ENCODE measurements at places on chromosomes 2 and 18. TPM values are rescaled to one million over a fixed set of nuclear protein-coding genes. Genes with fewer than 3 reads are reported as not detected.
A peak's percentile ranks its signal among the peaks of the same experiment; 100 is the strongest.

DNA sequence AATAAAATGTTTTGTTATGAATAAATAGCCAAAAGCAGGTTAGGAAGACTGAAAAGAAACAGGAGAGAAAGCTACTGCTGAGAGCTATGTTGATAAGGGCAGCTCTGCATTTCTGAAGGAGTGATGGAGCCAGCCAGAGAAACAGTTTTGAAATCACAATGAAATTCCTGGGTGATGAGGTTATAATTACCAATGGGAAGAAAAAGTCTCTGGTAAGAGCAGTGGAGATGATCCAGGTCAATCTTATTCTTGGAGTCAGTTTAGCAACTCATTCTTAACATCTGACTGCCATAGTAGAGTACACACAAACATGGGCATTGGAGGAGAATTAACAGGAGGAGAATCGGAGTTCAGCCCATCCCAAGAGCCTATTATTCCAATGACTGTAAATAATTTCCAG lies 2.4 kb downstream of the ALKAL2 start:
- peaks cover 19% of the 10 kb centered on the region for H3K36me3 ChIP-seq
- H3K4me3 ChIP-seq, result peak overlapping the region; percentile 61
- DNase-seq, result no peak
- peaks cover 32% of the 10 kb centered on the region for H3K4me1 ChIP-seq
- peaks cover 34% of the 10 kb centered on the region for H3K27me3 ChIP-seq
- H3K27ac ChIP-seq, result no peak overlapping the region

- H3K27me3 ChIP-seq, result no peaks in the 10 kb centered on the region
- peaks cover 8% of the 10 kb centered on the region for H3K4me1 ChIP-seq
- no peak for DNase-seq
- no peaks in the 10 kb centered on the region for H3K36me3 ChIP-seq
Measured at GRCh38 chr2:45255563-45255962, 246.3 kb upstream of the SIX2 start.

- H3K4me3 ChIP-seq, result no peak overlapping the region
- H3K27ac ChIP-seq, result no peak overlapping the region
- DNase-seq, result no peak
Measured at GRCh38 chr18:9696701-9697100, 11.4 kb upstream of the RAB31 start.

GRCh38 chr2:46480562-46480961 lies 1.2 kb downstream of the TMEM247 start:
- no peaks in the 10 kb centered on the region for H3K27me3 ChIP-seq
- H3K4me1 ChIP-seq, result no peaks in the 10 kb centered on the region
- DNase-seq, result no peak
- no peak overlapping the region for H3K27ac ChIP-seq
- no peaks in the 10 kb centered on the region for H3K36me3 ChIP-seq

- H3K36me3 ChIP-seq, result no peaks in the 10 kb centered on the region
- no peaks in the 10 kb centered on the region for H3K27me3 ChIP-seq
- no peak for DNase-seq
- H3K4me3 ChIP-seq, result no peak overlapping the region
- peaks cover 12% of the 10 kb centered on the region for H3K4me1 ChIP-seq
Measured at GRCh38 chr18:3100498-3101132, 87.7 kb upstream of the LPIN2 start.

- no peaks in the 10 kb centered on the region for H3K36me3 ChIP-seq
- no peak for DNase-seq
- no peaks in the 10 kb centered on the region for H3K4me1 ChIP-seq
Measured at GRCh38 chr2:102589444-102589843, 29.9 kb upstream of the SLC9A2 start.

DNA sequence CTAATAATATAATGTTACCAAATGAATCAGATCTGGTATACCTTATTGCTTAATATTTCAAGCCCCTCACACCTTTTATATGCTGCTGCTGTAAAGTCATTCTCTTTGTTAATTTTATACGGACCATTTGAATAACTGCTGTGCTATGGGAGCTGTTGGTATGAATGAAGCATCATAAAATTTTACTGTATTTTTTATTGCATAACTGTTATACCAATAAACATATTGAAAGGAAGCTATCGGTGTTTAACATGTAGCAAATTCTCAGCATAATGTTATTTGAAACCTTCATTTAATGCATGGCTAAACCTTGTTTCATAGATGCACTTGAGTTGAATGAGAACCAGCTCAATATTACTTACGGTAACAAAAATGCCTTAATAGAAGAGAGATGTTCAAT lies 1040.3 kb downstream of the SOCS6 start:
- no peaks in the 10 kb centered on the region for H3K4me1 ChIP-seq
- no peaks in the 10 kb centered on the region for H3K27me3 ChIP-seq

GRCh38 chr2:130963196-130963848 lies 126.6 kb downstream of the ARHGEF4 start:
- peak overlapping the region; percentile 40 for H3K4me3 ChIP-seq
- no peak overlapping the region for H3K27ac ChIP-seq
- H3K27me3 ChIP-seq, result peaks cover 44% of the 10 kb centered on the region
- no peak for DNase-seq
- H3K4me1 ChIP-seq, result peaks cover 10% of the 10 kb centered on the region
- H3K36me3 ChIP-seq, result no peaks in the 10 kb centered on the region

- no peak overlapping the region for H3K4me3 ChIP-seq
- H3K4me1 ChIP-seq, result peaks cover 51% of the 10 kb centered on the region
- H3K27ac ChIP-seq, result peak overlapping the region; percentile 98
- DNase-seq, result no peak
- H3K27me3 ChIP-seq, result no peaks in the 10 kb centered on the region
- H3K36me3 ChIP-seq, result peaks cover 12% of the 10 kb centered on the region
Measured at GRCh38 chr2:30149513-30149912, 2.7 kb downstream of the YPEL5 start.

GRCh38 chr2:160892204-160892603 lies 268.0 kb upstream of the TANK start:
- H3K36me3 ChIP-seq, result no peaks in the 10 kb centered on the region
- no peak overlapping the region for H3K27ac ChIP-seq
- no peaks in the 10 kb centered on the region for H3K27me3 ChIP-seq

DNA sequence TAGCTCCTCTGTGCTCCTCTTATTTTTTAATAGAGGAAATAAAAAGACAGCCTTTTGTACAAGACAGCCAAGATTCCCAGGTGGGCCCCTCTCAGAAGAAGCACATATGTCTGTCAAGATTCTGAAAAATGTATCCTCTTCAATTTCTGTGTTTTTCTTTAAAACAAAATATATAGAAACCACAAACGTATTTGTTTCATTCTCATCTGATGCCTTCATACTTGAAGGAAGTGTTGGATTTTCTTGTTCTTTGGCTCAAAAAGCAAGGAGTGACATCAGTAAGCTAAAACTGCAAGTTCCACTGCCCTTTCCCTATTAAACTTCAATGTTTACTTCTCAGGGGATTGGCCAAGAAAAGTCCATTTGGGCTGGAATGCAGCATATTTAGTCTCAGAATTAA lies 193.8 kb upstream of the OSR1 start:
- no peak for DNase-seq
- peaks cover 3% of the 10 kb centered on the region for H3K27me3 ChIP-seq
- H3K4me1 ChIP-seq, result no peaks in the 10 kb centered on the region
- no peaks in the 10 kb centered on the region for H3K36me3 ChIP-seq

DNA sequence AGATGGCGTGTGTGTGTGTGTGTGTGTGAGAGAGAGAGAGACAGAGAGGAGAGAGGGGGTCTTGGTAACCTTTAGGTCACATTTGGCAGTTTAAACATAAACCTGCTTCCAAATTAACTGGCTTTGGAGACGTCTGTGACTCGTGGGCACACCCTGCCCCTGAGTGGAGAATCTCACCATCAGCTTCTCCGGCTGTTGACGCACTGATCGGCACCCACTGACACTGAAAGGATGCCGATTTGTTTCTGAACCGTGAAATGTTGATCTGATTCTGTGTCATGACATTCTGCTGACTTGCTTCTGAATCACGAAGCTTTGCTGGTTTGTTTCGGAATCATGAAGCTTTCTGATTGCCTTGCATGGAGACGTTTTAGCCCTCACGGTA lies 114.7 kb downstream of the RTP5 start:
- no peaks in the 10 kb centered on the region for H3K4me1 ChIP-seq
- no peak for DNase-seq
- no peak overlapping the region for H3K4me3 ChIP-seq
- H3K36me3 ChIP-seq, result no peaks in the 10 kb centered on the region
- no peak overlapping the region for H3K27ac ChIP-seq
- no peaks in the 10 kb centered on the region for H3K27me3 ChIP-seq

The NGEF gene
- 25.0 TPM for total RNA-seq

The MEIS1 gene
- total RNA-seq, result 12.7 TPM

The EPB41L3 gene
- total RNA-seq, result 12.5 TPM

The GKN2 gene
- total RNA-seq, result not detected

The DSG1 gene
- 693 TPM for total RNA-seq

The CNPPD1 gene
- 44.9 TPM for total RNA-seq

The TMEM37 gene
- 6.5 TPM for total RNA-seq

The PDCD1 gene
- not detected for total RNA-seq

The UGT1A8 gene
- not detected for total RNA-seq
